Large intestine (tissue), 12 donors: ENCODE measurements at places on chromosomes 11 and 22. TPM values are rescaled to one million over a fixed set of nuclear protein-coding genes. Genes with fewer than 3 reads are reported as not detected.

SCGB2A2 gene
- polyA plus RNA-seq: not detected

HPX gene
- polyA plus RNA-seq: 3.0 TPM

- DNase-seq: no peak
- H3K36me3 ChIP-seq: no peaks in the 10 kb centered on the region
- H3K4me1 ChIP-seq: peaks cover 36% of the 10 kb centered on the region
- H3K27me3 ChIP-seq: no peaks in the 10 kb centered on the region
- H3K4me3 ChIP-seq: no peak overlapping the region
- H3K27ac ChIP-seq: no peak overlapping the region
Measured at GRCh38 chr11:130150790-130151189, 8.8 kb upstream of the ST14 start.

DNA sequence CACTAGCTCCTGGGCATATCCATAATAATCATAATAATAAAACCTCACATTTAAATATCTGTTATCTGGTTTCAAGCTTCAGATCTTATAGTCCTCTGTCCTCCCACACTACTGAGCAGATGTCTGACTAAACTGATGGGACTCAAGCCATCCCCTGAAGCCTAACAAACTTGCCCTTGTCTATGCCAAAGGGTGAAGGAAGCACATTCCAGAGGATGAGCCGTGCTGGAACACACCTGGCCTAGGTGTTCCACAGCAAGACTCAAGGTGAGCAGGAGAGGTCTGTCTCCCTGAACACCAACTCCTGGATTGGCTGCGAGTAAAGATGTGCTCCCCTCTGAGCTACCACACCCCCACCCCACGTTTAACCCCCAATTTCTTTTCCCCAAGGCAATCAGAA lies 14.7 kb downstream of the SCUBE2 start:
- no peaks in the 10 kb centered on the region for H3K4me1 ChIP-seq
- DNase-seq: no peak
- H3K27me3 ChIP-seq: no peaks in the 10 kb centered on the region
- H3K27ac ChIP-seq: no peak overlapping the region
- no peaks in the 10 kb centered on the region for H3K36me3 ChIP-seq
- no peak overlapping the region for H3K4me3 ChIP-seq

DNA sequence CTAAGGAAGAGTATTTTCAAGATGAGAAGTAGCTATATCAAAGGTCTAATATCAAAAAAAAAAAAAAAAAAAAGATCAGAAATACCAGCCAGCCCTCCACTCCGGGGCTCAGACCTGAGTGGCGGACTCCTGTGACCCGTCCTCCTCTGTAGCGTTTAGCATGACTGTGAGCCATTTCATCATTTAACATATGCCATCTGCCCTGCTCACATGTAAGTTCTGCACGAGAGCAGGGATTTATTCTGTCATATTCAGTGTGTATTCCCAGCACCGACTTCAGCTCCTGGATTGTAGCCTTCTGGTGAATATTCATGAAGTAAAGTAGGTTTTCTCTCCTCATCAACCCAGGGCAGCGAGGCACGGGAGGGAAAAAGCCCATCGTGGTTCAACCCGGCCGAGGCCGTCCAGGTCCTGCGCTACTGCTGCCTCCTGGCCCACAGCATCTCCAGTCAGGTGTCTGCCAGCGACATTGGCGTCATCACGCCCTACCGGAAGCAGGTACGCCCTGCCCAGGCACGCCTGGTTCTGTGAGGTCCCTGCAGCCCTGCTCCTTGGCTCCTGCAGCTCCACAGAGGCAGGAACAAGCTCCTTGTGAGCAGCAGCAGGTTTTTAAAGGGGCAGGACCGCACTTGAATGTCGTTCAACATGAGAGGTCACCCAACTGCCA lies 12.7 kb upstream of the PANX2 start:
- H3K36me3 ChIP-seq: no peaks in the 10 kb centered on the region
- H3K4me3 ChIP-seq: no peak overlapping the region
- H3K27me3 ChIP-seq: peaks cover 7% of the 10 kb centered on the region
- no peaks in the 10 kb centered on the region for H3K4me1 ChIP-seq
- DNase-seq: no peak

DNA sequence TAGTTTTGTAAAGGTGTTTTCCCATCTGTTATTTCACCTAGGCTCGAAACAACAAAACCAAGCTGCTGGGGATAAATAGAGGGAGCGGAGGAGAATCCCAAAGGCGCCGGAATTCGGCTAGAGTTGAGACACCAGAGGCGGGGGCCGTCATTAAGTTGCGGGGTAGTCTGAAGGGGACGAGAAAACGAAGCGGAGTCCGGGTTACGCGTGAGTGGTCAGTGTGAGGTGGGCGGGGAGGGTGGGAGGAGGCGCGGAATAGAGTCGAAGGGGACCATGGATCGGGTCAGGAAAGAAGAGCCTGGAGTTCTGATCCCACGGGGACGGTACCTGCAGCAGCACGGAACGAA lies 361 bp downstream of the SRPRA start:
- no peak for DNase-seq
- peaks cover 12% of the 10 kb centered on the region for H3K4me1 ChIP-seq
- H3K36me3 ChIP-seq: peaks cover 47% of the 10 kb centered on the region
- peak overlapping the region; percentile 98 for H3K4me3 ChIP-seq
- H3K27ac ChIP-seq: peak overlapping the region; percentile 75

- H3K36me3 ChIP-seq: no peaks in the 10 kb centered on the region
- no peak overlapping the region for H3K4me3 ChIP-seq
- no peaks in the 10 kb centered on the region for H3K4me1 ChIP-seq
Measured at GRCh38 chr11:97345032-97345431, 955.2 kb downstream of the JRKL start.
